ENCODE measurements at places on chromosomes 2 and 18. TPM values are rescaled to one million over a fixed set of nuclear protein-coding genes. Genes with fewer than 3 reads are reported as not detected.

TMEM37 gene
- 5.5 TPM for total RNA-seq

CFAP65 gene
- not detected for total RNA-seq

SPP2 gene
- not detected for total RNA-seq

- DNase-seq, result no peak
These were observed 132.0 kb upstream of the ZSWIM2 start for GRCh38 chr2:186980787-186981550.

DNA sequence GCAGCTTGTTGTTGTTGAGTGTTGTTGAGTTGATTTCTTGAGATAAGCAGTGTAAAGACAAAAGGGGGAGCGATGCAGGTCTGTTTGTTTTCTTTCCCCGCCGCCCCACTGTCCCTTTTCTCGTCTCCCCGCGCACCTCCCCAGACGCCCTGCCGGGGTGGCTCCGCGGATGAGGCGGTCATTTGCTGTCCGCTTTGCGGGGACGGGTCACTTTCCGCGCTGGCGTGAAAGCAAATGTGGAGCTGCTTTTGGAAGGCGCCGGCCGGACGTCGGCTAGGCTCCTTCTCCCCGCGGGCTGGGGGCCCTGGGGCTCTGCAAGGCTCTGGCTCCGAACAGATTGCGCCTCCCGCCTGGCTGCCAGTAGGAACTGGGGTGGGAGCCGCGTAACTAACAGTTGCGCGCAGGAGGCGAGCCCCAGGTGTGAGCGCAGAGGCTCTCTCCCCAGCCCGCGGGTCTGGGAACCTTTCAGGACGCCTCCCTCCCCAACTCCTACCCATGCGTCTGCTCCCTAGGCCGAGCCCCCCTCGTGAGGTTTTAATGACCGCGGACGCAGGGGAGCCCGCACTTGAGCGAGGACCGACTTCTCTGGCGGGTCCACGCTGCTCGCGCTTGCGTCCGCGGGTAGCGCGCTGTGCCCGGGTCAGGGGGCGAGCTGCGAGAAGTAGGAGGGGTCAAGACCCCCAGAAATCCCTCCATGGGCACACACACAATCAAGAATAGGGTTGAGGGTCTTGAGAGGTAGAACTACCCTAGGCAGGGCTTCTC is 146.6 kb downstream of the MEIS1 start:
- no peak for DNase-seq

- DNase-seq, result no peak
These were observed 128.7 kb downstream of the CTIF start for GRCh38 chr18:48667276-48668254.
